ENCODE measurements at places on chromosomes 11 and 22.

- H3K27ac ChIP-seq = no peak overlapping the region
- no peaks in the 10 kb centered on the region for H3K4me1 ChIP-seq
- H3K36me3 ChIP-seq = no peaks in the 10 kb centered on the region
- H3K4me3 ChIP-seq = no peak overlapping the region
- no peaks in the 10 kb centered on the region for H3K27me3 ChIP-seq
Observed at GRCh38 chr11:113504586-113504985, 29.4 kb upstream of the DRD2 start.

- H3K4me1 ChIP-seq = peaks cover 4% of the 10 kb centered on the region
- DNase-seq = peak; percentile 60
- no peaks in the 10 kb centered on the region for H3K27me3 ChIP-seq
- no peak overlapping the region for H3K4me3 ChIP-seq
Observed at GRCh38 chr11:47415949-47416472, 7.6 kb downstream of the SLC39A13 start.

GRCh38 chr11:103550811-103551210, 441.6 kb downstream of the DYNC2H1 start:
- no peaks in the 10 kb centered on the region for H3K4me1 ChIP-seq
- no peak overlapping the region for H3K4me3 ChIP-seq
- H3K27ac ChIP-seq = no peak overlapping the region
- H3K27me3 ChIP-seq = no peaks in the 10 kb centered on the region
- DNase-seq = no peak
- no peaks in the 10 kb centered on the region for H3K36me3 ChIP-seq

GRCh38 chr11:13384908-13385640, 77.9 kb downstream of the BTBD10 start:
- H3K4me3 ChIP-seq = no peak overlapping the region
- H3K27ac ChIP-seq = no peak overlapping the region
- no peaks in the 10 kb centered on the region for H3K4me1 ChIP-seq
- no peaks in the 10 kb centered on the region for H3K27me3 ChIP-seq
- H3K36me3 ChIP-seq = peaks cover 25% of the 10 kb centered on the region
